ENCODE measurements at places on chromosomes 4 and X. TPM values are rescaled to one million over a fixed set of nuclear protein-coding genes. Genes with fewer than 3 reads are reported as not detected.

IL13RA1 gene
- total RNA-seq, result 108 TPM

PNMA5 gene
- not detected for total RNA-seq

RENBP gene
- total RNA-seq, result 6.5 TPM

P2RY10 gene
- not detected for total RNA-seq

- DNase-seq, result no peak
Observed at GRCh38 chr4:89572224-89572858, 264.6 kb downstream of the SNCA start.

DNA sequence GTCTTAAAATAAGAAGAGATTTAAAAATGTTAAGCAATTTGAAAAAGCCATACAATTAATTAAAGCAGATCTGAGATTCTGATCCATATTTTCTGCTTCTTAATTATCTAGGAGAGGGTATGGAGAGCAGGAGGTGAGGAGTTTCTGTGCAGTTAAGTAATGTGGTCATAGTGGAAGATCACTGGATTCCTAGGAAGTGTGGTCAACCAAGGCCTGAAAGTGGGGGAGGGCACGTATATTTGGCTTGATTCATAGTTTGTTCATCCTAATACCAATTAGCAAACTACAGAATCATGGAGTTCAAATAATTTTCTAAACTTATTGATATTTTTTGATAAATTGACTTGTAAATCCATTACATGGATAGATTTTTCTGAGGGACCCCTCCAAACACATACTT, 768.3 kb downstream of the RAPGEF2 start:
- DNase-seq, result peak; percentile 25

GRCh38 chr4:128820671-128821070, 11.2 kb downstream of the JADE1 start:
- DNase-seq, result peak; percentile 44

GRCh38 chr4:51843309-51844152, 578 bp downstream of the DCUN1D4 start:
- DNase-seq, result peak; percentile 92
